Testis (tissue), 5 donors: ENCODE measurements at places on chromosomes 5 and 9. TPM values are rescaled to one million over a fixed set of nuclear protein-coding genes. Genes with fewer than 3 reads are reported as not detected.

- peak; percentile 63 for DNase-seq
Observed at GRCh38 chr5:37774912-37775483, 64.8 kb downstream of the GDNF start.

The HNRNPA0 gene
- 22.8 TPM for total RNA-seq

The CATSPER3 gene
- 11.8 TPM for total RNA-seq

The CDH6 gene
- total RNA-seq: 0.68 TPM

GRCh38 chr5:165173651-165174050 lies 1668.2 kb downstream of the MAT2B start:
- no peak for DNase-seq
